CD4-positive, alpha-beta T cell treated with Interleukin-15 for 1 hour (primary cell): ENCODE measurements at places on chromosomes 16 and 17.
A peak's percentile ranks its signal among the peaks of the same experiment; 100 is the strongest.

- DNase-seq, result no peak
Observed at GRCh38 chr17:78873519-78874340, 29.3 kb downstream of the CEP295NL start.

- no peak for DNase-seq
Observed at GRCh38 chr17:5582209-5583185, 1.8 kb downstream of the NLRP1 start.

DNA sequence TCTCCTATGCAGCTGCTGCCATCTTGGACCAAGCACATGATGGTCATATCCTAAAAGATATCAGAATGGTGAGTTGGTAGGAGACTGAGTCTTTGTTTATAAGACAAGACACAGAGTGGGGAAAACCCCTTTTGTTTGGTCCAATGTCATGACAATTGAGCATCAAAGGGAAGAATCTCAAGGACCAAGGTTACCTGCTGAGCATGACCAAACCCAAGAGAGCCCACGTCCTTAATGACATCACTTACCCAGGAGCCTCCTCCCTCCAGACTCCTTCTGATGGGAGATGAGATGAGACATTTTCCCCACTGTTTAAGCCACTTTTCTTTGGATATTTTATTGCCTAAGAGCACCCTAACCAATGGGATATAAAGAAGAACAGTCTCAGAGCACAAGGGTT is 478.1 kb downstream of the NPIPA7 start:
- no peak for DNase-seq

- DNase-seq, result no peak
Observed at GRCh38 chr16:81755915-81756614, 23.0 kb upstream of the PLCG2 start.

- DNase-seq, result no peak
Observed at GRCh38 chr17:16251556-16251955, 34.5 kb downstream of the PIGL start.

- DNase-seq, result no peak
Observed at GRCh38 chr17:74015990-74016389, 187.5 kb upstream of the RPL38 start.

DNA sequence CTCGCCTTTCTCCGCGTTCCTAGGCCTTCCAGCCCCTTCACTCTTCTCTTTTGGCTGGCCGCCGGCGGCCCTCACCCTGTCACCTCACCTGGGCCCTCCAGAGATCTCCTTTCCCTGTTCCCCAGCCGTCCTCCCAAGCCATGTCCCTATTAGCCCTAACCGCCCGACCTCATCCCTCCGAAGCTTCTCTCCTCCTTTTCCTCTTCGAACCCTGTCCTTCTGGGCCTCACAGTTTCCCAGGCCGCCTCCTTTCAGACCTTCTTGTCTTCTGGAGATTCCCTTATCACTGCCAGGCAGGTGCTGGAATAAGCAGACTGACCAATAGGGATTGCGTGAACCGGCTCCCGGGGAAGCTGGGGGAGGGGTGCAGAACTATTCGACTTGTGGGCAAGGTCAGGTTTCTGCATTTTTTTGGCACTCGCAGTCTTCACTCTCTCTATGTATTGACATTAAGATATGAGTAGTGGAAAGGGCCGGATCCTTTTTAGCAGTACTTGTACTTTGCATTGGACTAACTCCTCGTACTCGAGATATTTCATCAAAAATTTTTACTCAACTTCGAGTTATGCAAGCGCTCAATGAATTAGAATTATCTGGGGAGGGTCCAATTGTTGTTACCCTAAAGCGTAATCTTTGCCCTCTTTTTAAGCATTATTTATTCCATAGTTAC is 690 bp downstream of the RHOT1 start:
- no peak for DNase-seq

- DNase-seq, result no peak
Observed at GRCh38 chr17:67422897-67423296, 45.8 kb downstream of the PITPNC1 start.

DNA sequence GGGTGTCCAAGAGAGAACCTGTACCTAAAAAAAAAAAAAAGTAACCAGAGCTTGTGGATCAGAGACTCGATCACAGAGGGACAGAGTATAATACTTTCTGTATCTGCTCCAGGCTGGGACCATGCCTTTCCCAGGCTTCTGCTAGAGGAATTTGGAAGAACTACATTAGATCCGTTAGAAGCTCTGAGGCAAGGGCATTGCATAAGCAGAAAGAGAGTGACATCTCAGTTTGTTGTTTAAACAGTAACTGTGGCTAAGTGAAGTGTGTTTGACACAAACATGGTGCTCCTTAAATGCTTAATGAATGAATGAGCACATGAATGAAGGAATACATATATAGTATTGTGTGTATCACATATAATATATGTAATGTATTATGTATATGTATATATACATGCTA is 131.2 kb downstream of the HS3ST3B1 start:
- DNase-seq, result no peak

DNA sequence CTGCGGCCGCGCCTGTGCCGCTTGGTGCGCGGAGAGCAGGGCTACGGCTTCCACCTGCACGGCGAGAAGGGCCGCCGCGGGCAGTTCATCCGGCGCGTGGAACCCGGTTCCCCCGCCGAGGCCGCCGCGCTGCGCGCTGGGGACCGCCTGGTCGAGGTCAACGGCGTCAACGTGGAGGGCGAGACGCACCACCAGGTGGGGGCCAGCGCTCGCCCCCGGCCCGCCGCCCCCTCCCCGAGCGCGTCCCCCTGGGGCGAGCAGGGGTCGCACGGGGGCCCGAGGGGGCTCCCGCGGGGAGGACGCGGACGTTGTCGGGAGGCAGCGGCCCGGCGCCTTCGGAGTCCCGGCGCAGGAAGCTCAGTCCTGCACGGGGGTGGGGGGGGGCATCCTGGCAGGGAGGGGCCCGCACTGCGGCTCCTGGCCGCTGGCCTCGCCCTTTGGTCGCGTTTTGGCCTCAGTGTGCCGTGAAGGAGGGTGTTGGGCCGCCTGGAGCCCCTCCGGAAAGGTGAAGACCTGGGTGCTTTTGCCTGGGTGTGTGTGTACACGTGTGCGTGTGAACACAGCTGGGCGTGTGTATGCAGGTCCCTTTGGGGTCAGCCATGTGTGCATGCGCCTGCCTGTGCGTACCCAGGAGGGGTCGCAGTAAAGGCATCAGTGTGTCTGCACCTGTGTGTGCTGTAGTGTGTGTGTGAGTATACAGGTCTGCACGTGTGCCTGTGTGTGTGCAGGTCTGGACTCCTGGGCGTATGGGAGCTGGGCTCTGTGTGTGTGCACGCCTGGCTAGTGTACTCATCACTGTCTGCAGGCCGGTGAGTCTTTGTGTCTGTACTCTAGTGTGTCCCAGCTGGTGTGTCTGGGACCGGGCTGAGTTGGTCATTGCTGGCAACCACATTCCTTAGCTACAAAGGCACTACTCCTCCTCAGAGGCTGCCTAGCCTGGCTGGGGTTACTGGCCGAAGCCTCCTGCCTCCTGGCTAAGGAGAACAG is 615 bp downstream of the NHERF2 start:
- DNase-seq, result no peak

- DNase-seq, result no peak
Observed at GRCh38 chr16:73095142-73095820, 47.4 kb upstream of the ZFHX3 start.

GRCh38 chr16:68064791-68065365 is 20.3 kb upstream of the NFATC3 start:
- DNase-seq, result peak; percentile 75

GRCh38 chr17:5585836-5586521 is 1.7 kb upstream of the NLRP1 start:
- no peak for DNase-seq

- no peak for DNase-seq
Observed at GRCh38 chr17:56845934-56846333, 12.0 kb downstream of the DGKE start.

- no peak for DNase-seq
Observed at GRCh38 chr16:3220839-3221238, 14.1 kb downstream of the ZNF200 start.

DNA sequence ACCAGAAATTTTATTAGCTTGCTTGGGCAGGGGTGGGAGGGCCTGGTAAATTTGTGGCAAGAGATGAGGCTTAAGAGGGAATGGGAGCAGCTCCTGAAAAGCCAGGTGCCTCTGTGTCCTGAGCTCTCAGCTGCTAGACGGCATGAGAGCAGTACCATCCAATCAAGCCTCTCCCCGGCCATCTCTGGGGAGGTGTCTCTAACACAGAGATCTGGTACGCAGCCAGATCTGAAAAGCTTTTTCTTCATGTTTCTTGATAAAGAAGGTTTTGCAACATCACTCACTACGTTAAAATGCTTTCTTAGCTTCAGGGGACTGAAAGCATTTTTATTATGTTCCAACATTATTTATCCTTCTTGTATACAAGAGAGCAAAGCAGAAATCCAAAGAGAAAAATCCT is 488.2 kb downstream of the RBFOX1 start:
- DNase-seq, result no peak

GRCh38 chr16:68473358-68474070 is 25.2 kb upstream of the SMPD3 start:
- DNase-seq, result peak; percentile 22

DNA sequence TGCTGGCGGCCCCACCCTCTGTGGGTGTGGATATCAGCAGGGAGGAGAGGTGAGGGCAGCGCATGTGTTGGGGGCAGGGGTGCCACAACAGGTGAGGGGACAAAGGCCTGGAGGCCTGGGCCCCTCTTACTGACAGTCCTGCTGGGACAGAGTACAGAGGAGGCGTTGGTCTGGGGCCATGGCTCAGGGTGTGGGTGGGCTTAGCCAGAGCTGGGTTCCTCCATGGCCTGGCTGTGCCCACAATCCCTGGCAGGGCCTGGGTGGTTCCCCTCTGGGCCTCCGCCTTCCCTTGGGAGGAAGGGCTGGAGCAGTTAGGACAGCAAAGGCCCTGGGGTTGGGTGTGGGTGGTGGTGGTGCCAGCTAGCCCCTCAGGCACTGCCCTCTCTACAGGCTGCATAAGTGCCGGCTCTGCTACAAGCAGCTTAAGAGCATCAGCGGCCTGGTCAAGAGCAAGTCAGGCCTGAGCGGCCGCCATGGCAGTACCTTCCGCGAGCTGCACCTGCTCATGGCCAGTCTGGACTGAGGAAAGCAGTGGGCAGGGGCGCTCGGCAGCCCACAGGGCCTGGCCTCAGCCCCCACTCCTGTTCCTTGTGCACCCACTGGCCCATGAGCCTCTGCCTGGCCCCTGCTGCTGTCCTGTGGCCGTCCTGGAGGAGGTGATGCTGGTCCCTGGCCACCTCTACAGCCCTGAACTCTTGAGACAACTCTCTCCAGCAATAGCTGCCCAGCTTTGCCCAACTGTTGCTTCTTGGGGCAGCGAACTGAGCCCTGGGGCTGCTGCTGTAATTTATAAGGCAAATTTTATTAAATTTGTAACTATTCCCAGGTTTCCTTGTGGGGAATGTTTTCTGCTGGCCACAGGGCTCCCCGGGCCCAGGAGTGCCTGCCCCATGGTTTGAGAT is 21.1 kb downstream of the KATNB1 start:
- no peak for DNase-seq

- peak; percentile 70 for DNase-seq
Observed at GRCh38 chr17:48037036-48037837, at the start of gene COPZ2. Gene COPZ2, minus strand, starts transcription at chr17:48037797. Its CDS starts 20 bp downstream, at chr17:48037777.

- no peak for DNase-seq
Observed at GRCh38 chr17:68906638-68907037, 48.6 kb downstream of the ABCA8 start.

DNA sequence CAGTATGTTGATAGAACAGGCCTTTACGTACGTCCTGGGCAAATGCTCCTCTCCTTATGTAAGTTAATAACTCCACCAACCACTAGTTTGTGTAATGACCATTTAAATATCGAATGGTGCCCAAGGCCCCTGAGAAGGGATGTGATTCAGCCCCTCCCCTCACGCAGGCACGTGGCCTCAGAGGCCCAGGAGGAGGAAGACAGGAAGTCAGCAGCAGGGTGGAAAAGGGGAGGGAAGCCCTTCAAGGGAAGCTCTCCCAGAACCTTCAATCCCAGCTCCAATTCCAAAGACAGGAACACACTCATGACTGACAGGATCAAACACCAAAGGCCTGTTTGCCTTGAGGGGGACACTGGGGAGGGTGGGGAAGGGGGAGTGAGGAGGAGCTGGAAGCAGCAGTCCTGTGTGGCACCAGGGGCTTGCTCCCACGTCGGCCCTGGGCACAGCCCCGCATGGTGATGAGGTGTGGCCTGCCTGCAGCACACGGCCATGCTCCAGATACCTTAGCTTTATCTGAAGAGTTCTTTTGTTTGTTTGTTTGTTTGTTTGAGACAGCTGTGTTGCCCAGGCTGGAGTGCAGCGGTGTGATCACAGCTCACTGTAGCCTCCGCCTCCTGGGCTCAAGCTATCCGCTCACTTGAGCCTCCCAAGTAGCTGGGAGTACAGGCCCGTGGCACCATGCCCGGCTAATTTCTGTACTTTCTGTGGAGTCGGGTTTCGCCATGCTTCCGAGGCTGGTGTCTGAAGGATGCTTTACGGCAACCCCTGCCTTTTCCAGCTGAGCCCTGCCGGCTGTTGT is 105.0 kb downstream of the ZNF778 start:
- no peak for DNase-seq

GRCh38 chr16:85326794-85327181 is 214.5 kb upstream of the CIBAR2 start:
- no peak for DNase-seq

GRCh38 chr16:54283725-54284318 is 2.8 kb downstream of the IRX3 start:
- no peak for DNase-seq

GRCh38 chr17:67420994-67421393 is 43.9 kb downstream of the PITPNC1 start:
- DNase-seq, result no peak

DNA sequence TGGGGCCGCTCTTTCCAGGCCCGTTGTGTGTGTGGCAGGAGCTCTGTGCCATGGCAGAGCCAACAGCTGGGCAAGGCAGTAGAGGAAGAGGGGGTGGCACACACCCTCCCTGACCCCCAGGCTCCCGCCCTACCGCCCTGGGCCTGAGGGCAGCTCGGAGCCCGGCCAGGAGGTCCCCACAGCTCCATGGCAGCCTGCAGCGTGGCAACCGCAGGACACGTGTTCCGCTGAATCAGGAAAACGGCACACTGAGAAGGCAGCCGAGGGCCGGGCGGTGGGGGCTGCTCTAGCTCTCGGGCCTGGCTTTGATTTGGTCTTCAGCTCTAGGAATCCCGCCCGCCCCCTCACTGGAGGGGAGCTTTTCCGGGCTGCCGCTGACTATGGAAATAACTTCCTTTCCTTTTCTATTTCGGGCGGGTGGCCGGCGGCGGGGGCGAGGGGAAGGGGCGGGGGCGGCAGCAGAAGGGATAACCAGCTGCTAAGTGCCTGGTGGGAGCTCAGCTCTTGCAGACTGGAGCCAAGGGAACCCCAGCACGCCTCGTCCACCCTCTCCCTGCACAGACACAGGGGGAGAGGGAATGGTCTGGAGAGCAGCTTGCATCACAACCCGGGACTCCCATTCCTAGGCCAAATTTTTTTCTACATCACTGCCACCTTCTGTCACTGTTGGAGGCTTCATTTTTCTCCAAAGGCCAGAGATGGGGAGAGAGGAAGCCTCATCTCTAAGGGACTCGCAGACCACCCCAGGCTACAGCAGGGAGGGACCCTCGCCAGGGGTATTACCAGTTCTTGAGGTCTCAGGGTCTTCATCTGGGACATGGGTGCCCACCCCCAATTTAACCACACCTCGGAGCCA is 24.8 kb upstream of the MRPS23 start:
- DNase-seq, result no peak
